ENCODE measurements at places on chromosomes 5 and 9.

GRCh38 chr5:124124711-124125229 lies 612.8 kb downstream of the CSNK1G3 start:
- peak; percentile 45 for DNase-seq

- DNase-seq: peak; percentile 19
These were observed 32.3 kb downstream of the TNPO1 start for GRCh38 chr5:72848474-72849428.

DNA sequence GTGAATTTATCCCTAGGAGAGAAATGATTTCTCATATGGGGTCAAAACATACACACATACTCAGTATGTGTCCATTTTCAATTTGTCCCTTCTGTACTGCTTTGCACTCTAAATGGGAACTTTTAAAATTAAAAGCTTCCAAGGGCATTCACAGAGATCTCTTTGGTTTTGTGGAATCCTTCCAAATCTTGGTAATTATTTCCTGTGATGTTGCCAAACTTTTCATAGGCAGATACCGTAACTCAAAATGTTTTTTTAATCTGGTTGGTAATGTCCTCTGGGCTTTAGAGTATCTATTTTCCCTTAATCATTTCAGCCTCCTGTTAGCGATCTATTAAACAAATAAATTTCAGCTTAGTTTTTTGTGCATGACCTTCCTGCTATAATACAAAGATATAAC lies 282.4 kb downstream of the ARHGEF28 start:
- no peak for DNase-seq

- DNase-seq: no peak
These were observed 838 bp downstream of the POLK start for GRCh38 chr5:75512383-75513074.

DNA sequence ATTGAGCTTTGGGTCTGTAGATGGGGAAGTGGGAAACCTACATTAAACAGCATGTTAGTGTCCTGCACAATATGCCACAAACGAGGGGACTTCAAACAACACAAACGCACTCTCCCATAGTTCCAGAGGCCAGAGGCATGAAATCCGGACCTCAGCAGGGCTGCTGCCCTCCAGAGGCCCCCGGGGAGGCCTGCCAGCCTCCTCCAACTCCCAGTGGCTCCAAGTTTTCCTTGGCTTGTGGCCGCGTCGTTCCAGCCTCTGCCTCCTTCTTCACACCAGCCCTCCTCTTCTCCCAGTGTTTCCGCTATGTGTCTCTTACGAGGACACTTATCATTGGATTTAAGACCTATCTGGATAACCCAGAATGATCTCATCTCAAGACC lies 13.3 kb upstream of the COL5A1 start:
- no peak for DNase-seq

DNA sequence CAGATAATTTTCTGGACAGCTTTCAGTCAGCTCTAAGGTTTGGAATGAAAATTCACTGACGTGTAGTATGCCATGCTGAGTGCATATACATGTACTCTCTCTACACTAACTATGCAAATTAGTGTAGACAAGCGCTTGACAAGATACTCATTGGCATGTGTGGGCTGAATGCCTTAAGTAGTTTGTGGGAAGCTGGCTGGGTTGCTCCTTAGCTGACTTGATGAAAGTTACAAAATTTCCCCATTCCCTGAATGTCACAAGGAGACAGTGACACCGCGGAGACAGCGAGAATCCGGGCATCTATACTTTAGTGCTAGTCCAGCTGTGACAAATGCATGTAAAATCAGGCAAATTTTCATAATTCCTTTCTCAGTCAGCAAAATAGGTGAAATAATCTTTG lies 51.6 kb upstream of the C5orf46 start:
- DNase-seq: no peak
